ENCODE measurements at places on chromosomes 1 and 21.

DNA sequence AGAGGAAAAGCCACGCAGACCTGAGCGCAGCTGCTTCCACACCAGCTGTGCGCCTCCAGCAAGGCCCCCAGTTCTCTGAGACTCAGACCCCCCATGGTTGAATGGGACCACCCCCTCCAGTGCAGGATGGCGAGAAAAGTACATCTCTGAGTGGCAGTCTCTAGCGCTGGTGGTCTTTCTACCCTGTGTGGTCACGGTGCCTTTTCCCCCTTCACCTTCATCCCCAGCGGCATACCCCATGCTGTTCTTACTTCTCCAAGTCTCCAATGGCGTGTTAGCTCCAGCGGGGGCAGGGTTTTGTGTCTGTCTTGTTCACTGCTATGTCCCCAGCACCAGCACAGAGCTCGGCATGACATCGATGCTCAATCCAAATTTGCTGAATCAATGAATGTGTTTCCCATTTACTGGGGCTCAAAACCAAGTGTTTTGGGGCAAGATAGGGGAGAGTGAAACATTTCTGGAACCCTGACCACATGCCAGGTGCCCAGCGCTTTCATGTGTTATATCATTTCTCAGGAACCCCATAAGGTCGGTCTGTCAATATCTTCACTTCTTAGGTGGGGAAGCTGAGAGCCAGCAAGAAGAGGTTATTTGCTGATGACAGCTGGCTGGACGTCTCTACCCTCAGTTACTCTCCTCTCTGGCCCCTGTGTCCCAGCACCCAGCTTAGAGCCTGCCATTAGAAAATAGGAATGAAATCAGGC, 959 bp upstream of the SDC3 start:
- no peak for DNase-seq

DNA sequence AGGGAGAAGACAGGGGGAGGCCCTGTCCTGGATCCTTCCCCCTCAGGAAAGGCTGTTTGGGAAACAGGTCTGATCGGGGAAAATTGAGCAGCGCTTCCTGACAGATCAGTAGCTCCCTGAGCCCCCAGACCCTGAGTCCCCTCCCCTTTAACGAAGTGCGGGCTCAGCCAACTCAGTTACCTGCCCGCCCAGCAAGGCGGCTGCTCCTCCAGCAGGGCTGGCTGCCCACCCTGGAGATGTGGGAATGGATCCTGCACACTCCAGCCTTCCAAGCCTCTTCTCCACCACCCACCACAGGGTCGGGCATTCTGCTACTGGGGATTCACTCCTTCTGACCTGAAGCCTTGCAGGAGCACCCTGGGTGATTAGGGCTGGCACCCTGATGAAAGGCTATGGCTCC, 27.6 kb upstream of the LAPTM5 start:
- DNase-seq, result no peak

DNA sequence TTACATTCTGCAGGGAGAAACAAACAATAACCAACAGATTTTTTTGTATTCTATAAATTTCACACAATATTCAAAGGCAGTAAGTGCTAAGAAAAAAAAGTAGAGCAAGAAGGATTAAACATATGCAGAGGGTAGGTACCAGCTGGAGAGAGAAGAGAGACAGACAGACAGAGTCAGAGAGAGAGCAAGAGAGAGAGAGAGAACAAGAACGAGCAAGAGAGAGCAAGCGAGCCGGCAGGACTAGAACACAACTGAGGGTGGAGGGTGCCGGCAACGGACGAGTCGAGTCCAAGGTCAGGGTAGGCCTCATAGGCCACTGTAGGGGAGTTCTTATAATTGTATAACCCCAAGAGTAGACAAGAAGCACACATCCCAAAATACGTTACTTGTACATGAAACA, 97.1 kb downstream of the RERE start:
- DNase-seq, result no peak

DNA sequence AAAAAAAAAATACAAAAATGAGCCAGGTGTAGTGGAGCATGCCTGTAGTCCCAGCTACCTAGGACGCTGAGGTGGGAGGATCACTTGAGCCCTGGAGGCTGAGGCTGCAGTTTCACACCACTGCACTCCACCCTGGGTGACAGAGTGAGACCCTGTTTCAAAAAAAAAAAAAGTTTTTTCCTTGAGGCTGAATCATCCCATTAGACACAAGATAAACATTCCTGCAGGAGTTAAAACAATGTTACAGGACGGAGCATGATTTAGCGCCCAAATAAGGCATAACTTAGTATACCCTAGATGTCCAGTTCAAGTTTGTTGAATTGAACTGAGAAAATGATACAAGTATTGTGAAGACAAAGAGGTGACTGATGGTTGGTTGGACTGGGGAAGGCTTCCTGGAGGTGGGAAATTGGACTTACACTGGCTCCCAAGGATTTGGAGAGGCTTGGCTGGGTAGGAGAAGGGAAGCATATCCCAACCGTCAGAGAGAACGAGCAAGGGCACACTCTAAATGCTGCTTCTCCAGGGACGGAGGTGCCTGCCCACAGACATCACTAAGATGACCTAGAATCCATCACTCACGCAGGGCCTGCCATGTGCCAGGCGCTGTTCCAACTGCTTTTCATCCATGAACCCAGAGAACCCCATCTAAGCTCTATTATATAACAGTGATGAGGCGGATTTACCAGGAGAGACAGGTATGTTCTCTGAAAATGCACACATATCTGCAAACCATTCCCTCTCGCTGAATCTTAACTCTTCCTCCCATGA, 610.6 kb downstream of the KIF26B start:
- DNase-seq, result no peak

GRCh38 chr1:1058921-1059493, 15.1 kb downstream of the RNF223 start:
- peak; percentile 48 for DNase-seq

GRCh38 chr1:151989211-151989862, 4.3 kb downstream of the S100A10 start:
- DNase-seq, result peak; percentile 61
